ENCODE measurements at places on chromosomes 5 and 9. TPM values are rescaled to one million over a fixed set of nuclear protein-coding genes. Genes with fewer than 3 reads are reported as not detected.

The PPP2R2B gene
- 11.8 TPM for total RNA-seq

The SPATA31A3 gene
- not detected for total RNA-seq

The SHOC1 gene
- not detected for total RNA-seq

The NTRK2 gene
- total RNA-seq, result 56.7 TPM

Data from urinary bladder (tissue), 4 donors.